WTC11 (cell line): ENCODE measurements at places on chromosomes 5 and 9. TPM values are rescaled to one million over a fixed set of nuclear protein-coding genes. Genes with fewer than 3 reads are reported as not detected.

- peaks cover 13% of the 10 kb centered on the region for H3K27me3 ChIP-seq
- H3K27ac ChIP-seq, result no peak overlapping the region
- no peaks in the 10 kb centered on the region; the same call in 1 of the 2 replicates for H3K36me3 ChIP-seq
- no peak for DNase-seq
- H3K4me3 ChIP-seq, result peak overlapping the region; percentile 90; the same call in 1 of the 2 replicates
Measured at GRCh38 chr5:175659546-175660253, 1.8 kb downstream of the HRH2 start.

The FGF1 gene
- 0.21 to 0.55 TPM in 2 of 3 replicates, not detected in the other for total RNA-seq

- no peak overlapping the region for H3K4me3 ChIP-seq
- H3K27me3 ChIP-seq, result peaks cover 7% of the 10 kb centered on the region
- no peak for DNase-seq
- H3K27ac ChIP-seq, result no peak overlapping the region
- H3K4me1 ChIP-seq, result peaks cover 5% of the 10 kb centered on the region
- no peaks in the 10 kb centered on the region for H3K36me3 ChIP-seq
Measured at GRCh38 chr9:133742251-133742650, 4.1 kb upstream of the SARDH start.

The CNTLN gene
- total RNA-seq, result 12.2 to 13.4 TPM (median 12.7 TPM) in 3 replicates

DNA sequence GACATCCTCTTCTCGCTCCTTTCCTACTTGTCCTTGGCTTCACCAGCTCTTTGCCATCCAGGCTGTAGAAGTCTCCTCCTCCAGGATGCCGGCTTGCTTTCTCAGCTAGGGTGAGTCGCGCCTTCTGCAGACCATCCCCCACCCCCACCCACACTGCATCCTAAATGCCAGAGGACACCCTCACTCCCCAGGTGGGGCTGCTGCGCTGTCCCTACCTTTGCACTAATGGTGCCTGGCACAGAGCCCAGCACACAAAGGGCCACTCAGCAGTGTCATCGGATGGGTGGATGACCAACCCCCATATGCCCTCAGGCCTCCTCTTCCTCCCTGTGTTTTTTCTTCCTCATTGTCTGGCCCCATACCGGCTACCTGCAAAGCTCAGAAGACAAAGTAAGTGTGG lies 14.8 kb downstream of the IL9 start:
- H3K36me3 ChIP-seq, result no peaks in the 10 kb centered on the region
- H3K4me3 ChIP-seq, result no peak overlapping the region
- no peaks in the 10 kb centered on the region for H3K27me3 ChIP-seq
- peaks cover 22% of the 10 kb centered on the region for H3K4me1 ChIP-seq
- H3K27ac ChIP-seq, result no peak overlapping the region

DNA sequence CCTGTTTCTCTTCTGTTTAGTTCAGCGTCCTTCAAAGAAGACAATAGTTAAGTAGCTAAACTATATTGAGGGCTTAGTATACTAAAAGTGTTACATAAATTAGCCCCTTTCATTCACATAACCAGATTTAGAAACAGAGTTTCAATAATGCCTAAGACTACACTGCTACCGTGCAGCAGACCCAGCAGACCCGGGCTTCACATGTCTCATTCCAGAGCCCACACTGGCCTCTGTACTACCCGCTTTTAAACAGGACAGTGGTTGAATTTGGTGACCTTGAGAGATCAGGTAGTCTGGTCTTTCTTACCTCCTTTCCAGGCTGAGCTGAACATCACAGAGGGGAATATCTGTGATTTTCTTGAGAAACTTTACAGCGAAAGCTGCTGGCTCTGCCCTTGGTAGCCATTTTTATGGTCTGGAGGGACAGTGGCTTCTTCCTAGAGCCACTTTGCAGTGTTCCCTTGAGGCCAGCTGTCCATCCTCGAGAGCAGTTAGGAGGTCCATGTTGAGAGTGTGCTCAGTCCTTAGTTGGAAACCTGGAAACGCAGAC lies 56.5 kb downstream of the SLC22A5 start:
- no peaks in the 10 kb centered on the region for H3K27me3 ChIP-seq
- no peaks in the 10 kb centered on the region for H3K36me3 ChIP-seq
- peaks cover 18% of the 10 kb centered on the region for H3K4me1 ChIP-seq
- DNase-seq, result no peak

DNA sequence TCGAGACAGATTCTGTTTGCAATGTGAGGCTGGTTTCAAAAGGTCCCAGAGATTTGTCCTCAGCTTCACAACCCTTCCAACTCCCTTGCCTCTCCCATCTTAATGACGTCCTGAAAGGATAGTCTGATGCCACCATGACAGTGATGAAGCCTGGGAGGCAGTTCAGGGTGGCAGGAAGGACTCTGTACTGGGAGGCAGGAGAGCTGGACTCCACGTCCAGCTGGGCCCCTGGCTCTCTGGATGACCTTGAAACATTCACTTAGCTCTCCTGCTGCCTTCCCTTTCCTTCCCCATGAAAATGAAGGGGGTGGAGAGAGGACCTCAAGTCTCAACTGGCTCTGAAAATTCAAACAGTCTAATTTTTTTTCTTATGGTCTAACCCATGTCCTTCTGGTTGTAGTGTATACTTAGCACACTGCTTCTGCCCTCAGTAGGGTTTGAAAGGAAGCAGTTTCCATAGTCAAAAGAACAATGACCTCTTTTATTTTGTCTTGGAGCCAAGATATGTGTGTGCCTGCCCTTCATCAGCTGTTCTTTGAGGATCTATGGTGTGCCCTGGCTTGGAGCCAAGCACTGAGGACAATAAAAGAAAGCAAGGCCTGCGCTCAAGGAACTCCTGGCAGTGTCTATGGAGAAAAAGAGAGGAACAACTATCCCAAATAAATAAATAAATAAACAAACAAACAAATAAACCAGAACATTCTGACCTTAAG lies 188.3 kb downstream of the GRIA1 start:
- H3K27me3 ChIP-seq, result no peaks in the 10 kb centered on the region
- no peaks in the 10 kb centered on the region for H3K36me3 ChIP-seq

The PHYHD1 gene
- total RNA-seq, result 14.6 to 21.3 TPM (median 20.0 TPM) in 3 replicates

DNA sequence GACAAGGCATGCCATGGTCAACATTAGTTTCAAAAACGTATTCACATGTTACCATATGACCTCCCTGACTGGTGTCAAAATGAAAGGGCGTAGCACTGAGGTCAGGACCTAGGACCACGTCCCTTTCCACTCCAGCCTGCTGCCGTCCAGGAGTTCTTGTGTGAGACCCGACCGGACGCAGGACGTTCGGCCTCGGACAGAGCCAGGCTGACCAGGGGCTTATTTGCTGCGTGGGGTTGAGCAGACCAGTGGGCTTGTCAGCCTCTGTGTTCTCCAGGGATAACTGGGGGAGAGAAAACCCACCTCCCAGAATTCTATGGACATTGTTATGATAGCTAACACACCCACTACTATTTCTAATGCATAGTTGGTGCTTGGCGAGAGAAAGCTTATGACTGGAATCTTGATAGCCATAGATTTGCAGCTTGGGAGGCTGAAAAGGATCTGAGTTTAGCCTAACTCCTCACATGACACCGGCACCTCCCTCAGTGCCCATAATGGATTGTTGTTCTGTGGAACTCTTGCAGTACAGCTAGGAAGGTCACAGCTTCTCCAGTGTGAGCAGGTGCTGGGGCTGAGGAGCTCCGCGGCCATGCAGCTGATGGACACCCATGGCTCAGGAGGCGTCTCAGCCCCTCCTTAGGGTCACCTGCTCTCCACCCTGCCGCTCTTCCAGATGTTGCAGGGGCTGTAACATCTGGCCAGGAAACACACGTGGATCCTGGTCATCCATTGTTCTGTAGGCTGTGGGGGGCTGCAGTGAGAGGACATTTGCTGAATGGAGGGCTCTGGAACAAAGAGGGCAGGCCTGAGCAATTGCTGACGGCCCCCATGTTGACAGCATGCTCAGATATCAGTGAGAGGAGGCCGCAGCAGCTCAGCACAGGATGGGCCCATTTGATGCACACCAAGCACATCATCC lies 368.4 kb downstream of the IRX2 start:
- no peaks in the 10 kb centered on the region for H3K36me3 ChIP-seq
- H3K27me3 ChIP-seq, result no peaks in the 10 kb centered on the region
- no peaks in the 10 kb centered on the region for H3K4me1 ChIP-seq
- H3K4me3 ChIP-seq, result no peak overlapping the region
- no peak for DNase-seq

DNA sequence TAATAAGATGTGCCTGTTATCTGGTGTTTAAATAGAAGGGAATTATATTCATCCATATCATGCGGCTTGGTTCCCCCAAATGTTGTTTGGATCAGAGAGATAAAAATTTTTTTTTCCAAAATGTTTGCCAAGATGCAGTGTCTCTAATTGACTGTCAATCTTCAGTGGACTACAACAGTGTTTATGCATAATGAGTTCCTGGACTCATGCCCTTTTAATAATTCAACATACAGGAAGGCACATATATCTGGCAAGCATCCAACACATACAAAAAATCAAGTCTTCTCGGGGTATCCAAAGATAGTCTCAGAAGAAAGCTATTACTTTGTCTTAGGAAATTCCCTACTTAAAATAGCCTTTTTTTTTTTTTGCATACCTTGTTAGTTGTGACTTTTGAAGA lies 1534.7 kb downstream of the EFNA5 start:
- H3K4me1 ChIP-seq, result no peaks in the 10 kb centered on the region
- H3K27ac ChIP-seq, result no peak overlapping the region
- H3K27me3 ChIP-seq, result no peaks in the 10 kb centered on the region

The CTNND2 gene
- 8.6 to 11.9 TPM (median 10.4 TPM) in 3 replicates for total RNA-seq

The MZB1 gene
- 0.85 to 1.8 TPM (median 1.1 TPM) in 3 replicates for total RNA-seq

DNA sequence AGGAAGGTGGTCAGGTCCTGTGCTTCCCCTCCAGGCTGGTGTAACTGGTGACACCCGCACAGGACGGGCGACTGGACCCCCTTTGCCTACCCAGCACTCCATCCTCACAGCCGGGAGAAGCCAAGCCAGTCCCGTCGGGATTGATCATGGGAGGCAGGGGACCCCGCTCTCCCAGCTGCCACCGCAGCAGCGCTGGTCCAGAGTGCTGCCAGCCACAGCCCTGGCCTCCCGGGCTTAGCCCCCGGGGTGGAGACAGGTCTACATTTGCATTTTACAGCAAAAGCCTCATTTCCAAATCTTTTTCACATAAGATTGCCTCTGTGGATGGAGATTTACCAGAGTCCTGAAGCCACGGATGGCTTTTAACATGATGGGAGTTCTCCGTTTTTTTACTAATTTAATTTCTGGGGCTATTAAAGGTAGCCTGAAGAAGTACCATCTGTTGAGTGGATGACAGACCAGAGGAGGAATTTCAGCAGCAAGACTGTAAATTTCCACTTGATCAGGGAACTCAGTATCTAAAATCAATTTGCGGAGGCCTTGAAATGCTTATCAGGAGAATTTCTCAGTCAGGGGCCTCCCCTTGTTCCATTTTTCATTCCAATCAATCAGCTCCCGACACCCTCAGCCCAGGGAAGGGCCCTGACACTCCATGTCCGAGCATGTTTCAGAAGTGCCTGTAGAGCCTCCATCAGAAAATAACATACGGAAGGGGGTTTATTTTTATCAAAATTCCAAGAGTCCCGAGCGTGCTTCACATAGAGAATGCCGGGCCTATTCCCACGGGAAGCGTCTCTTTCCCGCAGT lies 80.6 kb downstream of the OLFM1 start:
- no peaks in the 10 kb centered on the region for H3K27me3 ChIP-seq
- no peak overlapping the region for H3K4me3 ChIP-seq
- H3K27ac ChIP-seq, result no peak overlapping the region
- DNase-seq, result no peak
- H3K4me1 ChIP-seq, result 0 out of 2 replicates have a peak, but pooled peaks cover 3% of the 10 kb centered on the region

The DBH gene
- 0.23 to 0.34 TPM (median 0.24 TPM) in 3 replicates for total RNA-seq
